ENCODE measurements at places on chromosomes 12 and 14.

GRCh38 chr12:107090711-107091110 lies 2.6 kb downstream of the CRY1 start:
- no peak for DNase-seq

- DNase-seq: no peak
Measured at GRCh38 chr14:53001787-53002378, 51.0 kb upstream of the FERMT2 start.

GRCh38 chr14:22268875-22269274 lies 320.1 kb downstream of the DAD1 start:
- DNase-seq: no peak

GRCh38 chr12:16467272-16467671 lies 119.8 kb downstream of the MGST1 start:
- DNase-seq: no peak

GRCh38 chr12:94864987-94865386 lies 138.5 kb downstream of the NDUFA12 start:
- no peak for DNase-seq

DNA sequence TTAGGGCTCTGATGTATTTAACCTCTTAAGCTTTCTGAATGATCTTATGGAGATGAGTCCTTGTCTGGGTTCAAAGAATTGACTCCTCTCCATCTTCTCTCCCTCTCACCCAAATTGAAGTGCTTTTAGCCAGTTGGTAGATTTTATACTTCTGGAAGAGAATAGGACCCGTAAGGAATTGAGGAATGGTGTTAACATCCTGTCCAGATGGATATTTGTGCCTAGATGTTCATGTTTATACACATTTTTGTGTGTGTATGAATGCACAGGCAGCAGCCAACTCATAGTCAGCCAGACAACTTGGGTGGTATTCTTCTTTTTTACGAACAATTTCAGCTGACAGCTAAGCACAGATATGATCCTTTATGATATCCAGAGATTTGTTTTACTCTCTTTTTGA lies 449.6 kb upstream of the RGS6 start:
- no peak for DNase-seq

GRCh38 chr14:87081004-87081403 lies 912.0 kb downstream of the GALC start:
- DNase-seq: no peak

DNA sequence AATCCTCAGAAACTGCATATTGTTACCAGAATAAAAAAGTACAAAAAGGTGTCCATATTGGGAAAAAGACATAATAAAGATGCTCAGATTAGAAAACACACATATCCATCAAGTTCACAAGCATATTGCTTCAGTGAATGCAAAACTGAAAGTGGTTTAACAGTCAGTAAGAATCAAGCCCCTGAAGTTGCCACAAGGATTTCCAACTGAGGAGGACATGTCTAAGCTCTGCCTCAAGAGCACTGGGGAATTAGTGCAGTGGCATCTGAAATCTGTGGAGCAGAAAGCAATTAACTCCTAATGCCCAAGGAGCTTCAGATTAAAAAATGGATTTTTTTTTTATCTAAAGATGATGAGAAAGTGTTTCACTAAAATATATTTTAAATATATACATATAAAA lies 113.2 kb downstream of the DENND5B start:
- no peak for DNase-seq

GRCh38 chr14:32083789-32084188 lies 6.7 kb downstream of the ARHGAP5 start:
- DNase-seq: no peak

- no peak for DNase-seq
Measured at GRCh38 chr14:89320381-89321000, 96.5 kb downstream of the FOXN3 start.

DNA sequence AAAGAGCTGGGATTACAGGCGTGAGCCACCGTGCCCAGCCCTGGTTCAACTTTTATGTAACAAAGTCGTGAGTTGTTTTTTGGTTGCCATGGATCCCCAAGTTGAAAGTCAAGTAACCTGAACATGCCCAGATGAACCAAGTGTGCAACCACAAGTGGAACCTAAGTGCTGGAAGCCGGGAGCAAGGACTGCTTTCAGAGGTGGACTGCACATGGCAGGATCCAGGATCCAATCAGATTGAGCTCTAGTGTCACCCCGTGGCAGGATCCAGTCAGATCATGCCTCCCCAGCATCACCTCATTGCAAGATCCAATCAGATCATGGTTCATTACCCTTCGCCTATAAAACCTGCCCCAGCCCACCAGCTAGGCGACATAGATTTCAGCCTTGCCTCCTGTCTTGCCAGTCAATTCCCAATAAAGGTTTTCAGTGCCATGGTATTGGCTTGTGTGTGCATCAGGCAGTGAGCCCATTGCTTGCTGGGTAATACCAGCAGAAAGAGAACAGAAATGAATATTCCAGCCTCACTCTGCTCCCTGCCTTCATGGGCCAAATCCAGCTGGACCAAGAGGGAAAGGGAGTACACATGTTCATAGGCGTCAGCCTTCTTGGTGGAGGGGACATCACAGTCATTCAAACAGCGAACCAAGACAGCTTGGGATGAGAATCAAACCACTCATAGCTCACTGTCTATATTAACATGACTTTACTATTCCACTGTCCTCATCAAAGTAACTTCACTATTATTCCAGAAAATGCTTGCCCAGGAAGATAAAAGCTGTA lies 43.6 kb upstream of the VASH1 start:
- no peak for DNase-seq

GRCh38 chr12:132566516-132567131 lies 43.8 kb downstream of the LRCOL1 start:
- no peak for DNase-seq

GRCh38 chr12:93679308-93679925 lies 2.2 kb downstream of the CRADD start:
- no peak for DNase-seq

DNA sequence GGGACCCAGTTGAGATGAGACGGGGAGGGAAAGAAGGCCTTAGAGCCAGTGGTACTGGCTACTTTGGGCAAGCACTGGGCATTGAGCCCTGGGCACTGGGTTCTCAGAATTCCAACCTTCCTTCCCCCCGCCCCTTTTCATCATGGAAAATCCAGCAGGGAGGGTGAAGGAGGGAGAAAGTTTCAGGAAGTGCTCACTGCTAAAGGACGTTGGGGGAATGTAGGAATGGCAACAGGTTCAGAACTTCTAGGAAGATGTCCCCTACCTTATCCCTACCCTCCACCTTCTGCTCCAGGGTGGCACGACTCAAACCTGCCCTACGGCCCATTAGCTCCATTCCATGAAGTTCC lies 4.2 kb upstream of the TNS2 start:
- DNase-seq: no peak

- no peak for DNase-seq
Measured at GRCh38 chr14:64849940-64850339, 29.8 kb downstream of the SPTB start.

- DNase-seq: no peak
Measured at GRCh38 chr12:104958805-104959334, 780 bp upstream of the SLC41A2 start.

DNA sequence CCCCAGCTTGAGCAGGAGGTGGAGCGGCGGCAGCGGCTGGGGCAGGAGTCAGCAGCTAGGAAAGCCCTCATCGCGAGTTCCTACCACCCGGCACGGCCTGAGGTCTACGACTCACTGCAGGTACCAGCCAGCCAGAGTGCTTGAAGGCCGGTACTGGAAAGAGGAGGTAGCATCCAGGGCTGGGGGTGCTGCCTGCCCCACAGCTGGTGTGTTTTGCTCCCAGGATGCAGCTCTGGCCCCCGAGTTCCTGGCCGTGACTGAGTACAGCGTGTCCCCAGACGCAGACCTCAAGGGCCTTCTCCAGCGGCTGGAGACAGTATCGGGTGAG lies 1.6 kb downstream of the OGFOD2 start:
- DNase-seq: no peak

DNA sequence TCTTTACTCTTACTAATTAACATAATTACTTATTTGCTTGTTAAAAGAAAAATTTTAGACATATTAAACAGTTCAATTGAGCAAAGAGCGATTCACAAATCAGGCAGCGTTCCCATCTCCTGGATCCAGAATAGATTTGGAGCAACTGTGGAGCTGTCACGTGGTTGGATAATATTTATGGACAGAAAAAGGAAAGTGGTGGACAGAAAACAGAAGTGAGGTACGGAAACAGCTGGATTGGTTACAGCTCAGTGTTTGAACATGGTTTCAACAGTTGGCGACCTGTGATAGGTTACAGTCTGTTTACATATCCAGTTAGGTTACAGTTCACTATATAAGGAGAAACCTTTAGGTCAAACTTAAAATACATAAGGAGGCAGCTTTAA lies 19.7 kb upstream of the FAM234B start:
- DNase-seq: no peak

DNA sequence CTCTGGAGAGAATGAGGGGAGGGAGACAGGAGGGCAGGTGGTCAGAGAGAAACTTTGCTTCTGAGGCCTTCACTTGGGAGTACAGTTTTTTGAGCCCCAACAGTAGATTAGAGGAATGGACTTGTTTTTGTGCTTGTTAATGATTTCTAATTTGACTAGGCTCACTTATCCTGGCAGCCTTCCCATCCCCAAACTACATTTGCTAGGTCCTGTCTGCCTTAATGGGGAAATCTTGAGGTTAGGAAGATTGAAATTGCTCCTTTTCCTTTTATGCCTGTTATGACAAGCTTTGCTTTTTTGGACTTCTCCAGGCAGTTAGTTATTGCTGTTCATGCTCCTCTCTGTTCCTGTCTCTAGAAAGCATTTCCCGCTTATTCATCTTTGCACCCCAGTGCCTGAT lies 37.7 kb downstream of the SYNE2 start:
- DNase-seq: no peak

GRCh38 chr12:44930972-44931600 lies 55.0 kb upstream of the NELL2 start:
- peak; percentile 73 for DNase-seq

DNA sequence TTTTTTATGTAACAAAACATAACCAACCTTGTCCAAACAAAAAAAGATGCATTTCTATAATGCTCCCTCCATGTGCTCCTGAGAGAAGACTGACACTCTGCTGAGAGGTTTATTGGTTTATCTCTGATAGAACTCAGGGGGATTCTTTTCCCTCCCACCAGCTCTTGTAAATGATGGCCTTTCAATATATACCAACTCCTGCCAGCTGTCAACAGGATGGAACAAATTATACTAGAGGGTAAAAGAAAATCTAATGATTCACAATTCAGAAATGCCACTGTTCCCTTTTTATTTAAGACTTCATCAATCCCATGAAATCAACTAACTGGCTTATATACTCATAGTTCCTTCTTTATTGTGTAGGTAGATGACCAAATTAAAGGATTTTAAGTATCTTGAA lies 25.4 kb downstream of the PSMC1 start:
- no peak for DNase-seq

DNA sequence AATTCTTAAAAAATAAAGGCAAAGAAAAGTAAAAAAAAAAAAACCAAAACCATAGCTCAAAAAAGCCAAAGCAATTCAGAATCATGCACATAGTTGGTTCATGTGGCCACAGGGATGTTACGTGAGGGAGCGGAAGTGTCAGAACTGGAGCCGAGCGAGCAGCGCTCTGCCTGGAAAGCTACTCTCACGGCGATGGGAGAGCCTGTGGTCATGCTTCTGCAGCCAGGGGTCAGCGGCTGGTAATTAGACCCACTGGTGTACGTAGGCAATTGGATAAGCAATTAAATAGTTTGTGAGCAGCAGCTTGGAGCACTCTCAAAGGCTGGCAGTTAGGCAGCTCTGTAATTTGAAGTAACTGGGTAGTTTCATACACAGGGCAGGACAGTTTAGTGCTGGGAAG lies 58.1 kb downstream of the TRHDE start:
- peak; percentile 82 for DNase-seq
